ENCODE measurements at places on chromosomes 7 and 10.

DNA sequence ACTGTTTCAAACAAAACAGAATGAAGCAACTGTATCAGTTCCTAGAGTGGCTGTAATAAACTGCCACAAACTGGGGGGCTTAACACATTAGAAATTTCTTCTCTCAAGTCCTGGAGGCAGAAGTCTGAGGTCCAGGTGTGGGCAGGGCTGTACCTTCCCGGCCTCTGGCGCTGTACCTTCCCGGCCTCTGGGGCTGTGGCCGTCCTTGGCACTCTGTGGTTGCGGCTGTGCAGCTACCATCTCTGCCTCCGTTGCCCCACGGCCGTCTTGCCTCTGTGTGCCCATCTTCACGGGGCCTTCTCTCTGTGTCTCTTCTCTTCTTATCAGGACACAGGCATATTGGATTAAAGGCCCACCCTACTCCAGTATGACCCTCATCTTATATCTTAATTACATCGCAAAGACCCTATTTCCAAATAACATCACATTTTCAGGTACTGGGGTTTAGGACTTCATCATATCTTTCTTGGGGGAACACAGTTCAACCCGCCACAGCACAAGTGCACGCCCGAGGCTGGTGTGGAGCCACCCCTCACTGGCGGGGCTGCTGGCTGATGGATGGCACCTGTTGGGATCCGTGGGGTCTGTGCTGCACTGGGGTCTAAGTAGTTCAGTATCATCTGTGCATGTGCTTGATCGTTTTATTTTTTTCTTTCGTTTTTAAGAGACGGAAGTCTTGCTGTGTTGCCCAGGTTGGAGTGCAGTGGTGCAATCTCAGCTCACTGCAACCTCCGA lies 123.2 kb downstream of the ACTR3B start:
- no peak for DNase-seq

GRCh38 chr10:12712293-12712983 lies 289.1 kb downstream of the CCDC3 start:
- no peak for DNase-seq

DNA sequence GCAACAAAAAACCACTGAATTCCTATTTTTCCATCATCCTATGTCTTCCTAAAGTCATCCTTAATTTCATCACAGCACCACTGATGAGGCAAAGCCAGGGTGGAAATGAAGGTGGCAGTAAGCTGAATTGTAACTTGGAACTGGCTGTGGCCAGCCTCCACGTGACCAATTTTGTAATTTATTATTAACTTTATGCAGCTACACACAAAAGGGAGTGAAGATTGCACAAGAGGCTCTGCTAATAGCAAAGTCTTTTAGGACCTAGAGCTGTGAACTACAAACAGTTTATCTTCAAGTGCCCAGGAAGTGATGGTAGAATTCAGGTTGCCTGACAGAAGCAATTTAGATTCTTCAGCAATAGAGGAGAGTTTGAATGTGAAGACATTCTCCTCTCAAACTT lies 176.4 kb downstream of the CCDC71L start:
- DNase-seq: no peak

GRCh38 chr10:90313576-90314325 lies 544.1 kb downstream of the HTR7 start:
- no peak for DNase-seq

- DNase-seq: no peak
These were observed 1206.0 kb upstream of the LRRTM3 start for GRCh38 chr10:65719790-65720189.

GRCh38 chr7:74412056-74412455 lies 41.6 kb upstream of the GTF2IRD1 start:
- DNase-seq: no peak

DNA sequence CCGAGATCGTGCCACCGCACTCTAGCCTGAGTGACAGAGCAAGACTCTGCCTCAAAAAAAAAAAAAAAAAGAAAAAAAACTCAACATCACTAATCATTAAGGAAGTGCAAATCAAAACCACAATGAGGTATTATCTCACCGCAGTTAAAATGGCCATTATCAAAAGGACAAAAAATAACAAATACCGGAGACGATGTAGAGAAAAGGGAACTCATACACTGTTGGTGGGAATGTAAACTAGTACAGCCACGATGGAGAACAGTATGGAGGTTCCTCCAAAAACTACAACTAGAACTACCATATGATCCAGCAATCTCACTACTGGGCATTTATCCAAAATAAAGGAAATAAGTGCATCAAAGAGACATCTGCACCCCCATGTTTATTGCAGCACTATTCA lies 24.3 kb downstream of the GRK5 start:
- no peak for DNase-seq
